ENCODE measurements at places on chromosomes 3 and 15. TPM values are rescaled to one million over a fixed set of nuclear protein-coding genes. Genes with fewer than 3 reads are reported as not detected.

IL17RE gene
- total RNA-seq, result 0.47 TPM

DNA sequence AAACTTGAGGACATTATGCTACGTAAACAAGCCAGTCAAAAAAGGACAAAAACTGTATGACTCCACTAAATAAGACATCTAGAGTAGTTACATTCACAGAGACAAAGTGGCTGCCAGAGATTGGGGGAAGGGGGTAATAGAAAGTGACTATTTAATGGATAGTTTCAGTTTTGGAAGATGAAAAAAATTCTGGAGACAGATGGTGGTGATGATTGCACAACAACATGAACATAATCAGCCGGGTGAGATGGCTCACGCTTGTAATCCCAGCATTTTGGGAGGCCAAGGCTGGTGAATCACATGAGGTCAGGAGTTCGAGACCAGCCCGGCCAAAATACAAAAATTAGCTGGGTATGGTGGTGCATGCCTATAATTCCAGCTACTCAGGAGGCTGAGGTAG lies 40.6 kb downstream of the DPP8 start:
- DNase-seq, result no peak
- H3K4me1 ChIP-seq, result no peaks in the 10 kb centered on the region
- no peak overlapping the region for H3K4me3 ChIP-seq
- H3K36me3 ChIP-seq, result peaks cover 37% of the 10 kb centered on the region
- no peak overlapping the region for H3K27ac ChIP-seq

GRCh38 chr3:110667216-110667615 lies 404.4 kb upstream of the NECTIN3 start:
- no peaks in the 10 kb centered on the region for H3K27me3 ChIP-seq
- no peaks in the 10 kb centered on the region for H3K4me1 ChIP-seq
- H3K4me3 ChIP-seq, result no peak overlapping the region
- DNase-seq, result no peak
- H3K27ac ChIP-seq, result no peak overlapping the region
- H3K36me3 ChIP-seq, result no peaks in the 10 kb centered on the region

- H3K27me3 ChIP-seq, result no peaks in the 10 kb centered on the region
- DNase-seq, result no peak
- H3K4me1 ChIP-seq, result no peaks in the 10 kb centered on the region
- H3K27ac ChIP-seq, result no peak overlapping the region
- no peaks in the 10 kb centered on the region for H3K36me3 ChIP-seq
Observed at GRCh38 chr3:160150066-160150465, 75.2 kb upstream of the C3orf80 start.

GRCh38 chr3:15535732-15536131 lies 14.2 kb upstream of the COLQ start:
- no peaks in the 10 kb centered on the region for H3K27me3 ChIP-seq
- DNase-seq, result no peak
- peaks cover 44% of the 10 kb centered on the region for H3K4me1 ChIP-seq
- no peak overlapping the region for H3K4me3 ChIP-seq

DNA sequence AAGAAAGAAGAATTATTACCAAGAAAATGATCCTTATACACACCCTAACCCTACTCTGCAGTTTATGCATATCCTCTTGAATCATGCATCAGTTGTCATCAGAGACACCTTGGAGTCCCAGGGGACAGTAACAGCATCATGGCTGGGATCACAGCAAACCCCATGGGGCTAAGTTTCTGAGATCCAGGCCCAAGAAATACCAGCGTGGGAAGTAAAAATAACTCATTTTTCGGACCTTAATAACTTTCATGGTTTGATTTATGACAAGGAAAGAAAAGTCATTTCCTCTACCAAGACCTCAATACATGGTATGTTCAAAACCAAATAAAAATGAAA lies 38.8 kb upstream of the B3GNT5 start:
- no peaks in the 10 kb centered on the region for H3K4me1 ChIP-seq
- H3K27ac ChIP-seq, result no peak overlapping the region
- H3K4me3 ChIP-seq, result no peak overlapping the region

- no peak within 1 kb of the TSS for H3K4me3 ChIP-seq
- H3K36me3 ChIP-seq, result no peaks in the 10 kb centered on the region
- H3K4me1 ChIP-seq, result no peaks in the 10 kb centered on the region
- H3K27me3 ChIP-seq, result no peaks in the 10 kb centered on the region
- DNase-seq, result no peak
Observed at GRCh38 chr3:157436583-157437291, at the start of gene PTX3. Gene PTX3, plus strand, starts transcription at chr3:157436850. Its CDS starts 84 bp downstream, at chr3:157436934.

SPTBN5 gene
- 0.39 TPM for total RNA-seq

- H3K36me3 ChIP-seq, result no peaks in the 10 kb centered on the region
- no peak for DNase-seq
- H3K27ac ChIP-seq, result no peak overlapping the region
- H3K4me3 ChIP-seq, result no peak overlapping the region
Observed at GRCh38 chr15:81254916-81255290, 58.2 kb downstream of the IL16 start.

GRCh38 chr15:51776952-51777569 lies 25.7 kb downstream of the TMOD2 start:
- DNase-seq, result peak; percentile 57
- no peaks in the 10 kb centered on the region for H3K27me3 ChIP-seq
- H3K36me3 ChIP-seq, result peaks cover 5% of the 10 kb centered on the region
- H3K4me3 ChIP-seq, result no peak overlapping the region

FGF7 gene
- total RNA-seq, result not detected

TUSC7 gene
- total RNA-seq, result not detected

DNA sequence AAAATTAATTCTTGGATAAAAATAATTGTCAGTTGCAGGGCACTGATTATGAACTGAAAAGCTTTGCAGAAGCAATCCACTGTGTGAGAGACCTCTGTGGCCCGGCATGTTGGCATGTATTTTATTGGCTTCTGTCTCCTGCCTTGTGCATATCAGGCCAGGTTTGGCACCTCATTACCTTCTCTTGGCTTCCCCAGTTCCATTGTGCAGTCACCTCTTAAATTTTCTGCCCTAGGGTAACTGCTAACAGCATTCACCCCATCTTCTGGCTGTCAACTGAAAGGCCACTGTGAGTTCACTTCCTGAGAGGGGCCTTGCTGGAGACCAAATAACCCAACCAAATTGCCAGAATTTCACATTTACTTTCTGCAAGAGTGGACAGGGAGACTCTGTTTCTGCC lies 92.7 kb upstream of the RARB start:
- no peaks in the 10 kb centered on the region for H3K36me3 ChIP-seq
- no peak overlapping the region for H3K4me3 ChIP-seq
- H3K27ac ChIP-seq, result no peak overlapping the region
- no peak for DNase-seq

COX5A gene
- total RNA-seq, result 326 TPM

DNA sequence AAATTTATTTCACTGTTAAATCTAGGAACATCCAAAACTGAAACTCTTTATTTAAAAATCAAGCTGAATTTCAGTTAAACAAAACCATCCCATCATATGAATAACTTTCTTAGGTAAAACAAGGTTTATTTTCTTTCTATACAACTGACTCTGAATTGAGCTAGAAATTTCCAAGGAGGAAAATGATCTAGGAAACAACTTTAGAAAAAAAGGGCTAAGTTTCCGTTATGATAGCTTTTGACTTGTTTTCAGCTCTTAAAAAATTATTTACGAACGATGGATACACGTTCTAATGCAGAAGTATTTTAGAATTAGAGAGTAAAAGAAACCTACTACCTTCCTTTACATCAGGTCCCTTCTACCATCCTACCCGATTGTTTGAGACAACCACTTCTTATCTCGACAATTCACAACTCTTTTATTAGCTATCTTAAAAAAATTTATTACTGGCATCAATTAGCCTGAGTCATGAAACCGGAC lies 1.8 kb upstream of the IGF1R start:
- peaks cover 10% of the 10 kb centered on the region for H3K27me3 ChIP-seq
- H3K4me3 ChIP-seq, result peak overlapping the region; percentile 56
- no peak for DNase-seq
- no peaks in the 10 kb centered on the region for H3K36me3 ChIP-seq
- H3K27ac ChIP-seq, result no peak overlapping the region

DNA sequence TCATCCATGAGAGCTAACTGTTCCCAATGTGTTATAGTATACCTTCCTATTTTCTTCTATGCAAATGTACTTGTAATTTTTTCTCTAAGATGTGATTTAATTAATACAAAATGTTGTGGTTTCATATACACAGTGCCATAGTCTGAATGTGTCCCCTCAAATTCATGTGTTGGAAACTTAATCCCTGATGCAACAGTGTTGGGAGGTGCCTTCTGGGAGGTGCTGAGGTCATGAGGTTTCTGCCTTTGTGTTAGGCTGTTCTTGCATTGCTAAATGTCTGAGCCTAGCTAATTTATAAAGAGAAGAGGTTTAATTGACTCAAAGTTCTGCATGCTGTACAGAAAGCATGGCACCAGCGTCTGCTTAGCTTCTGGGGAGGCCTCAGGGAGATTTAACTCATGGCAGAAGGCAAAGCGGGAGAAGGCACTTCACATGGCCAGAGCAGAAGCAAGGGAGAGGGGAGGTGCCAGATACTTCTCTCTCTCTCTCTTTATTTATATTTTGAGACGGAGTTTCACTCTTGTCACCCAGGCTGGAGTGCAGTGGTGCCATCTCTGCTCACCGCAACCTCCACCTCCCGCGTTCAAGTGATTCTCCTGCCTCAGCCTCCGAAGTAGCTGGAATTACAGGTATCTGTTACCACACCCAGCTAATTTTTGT lies 34.7 kb upstream of the BNIP2 start:
- H3K27ac ChIP-seq, result no peak overlapping the region
- no peak overlapping the region for H3K4me3 ChIP-seq
- H3K36me3 ChIP-seq, result no peaks in the 10 kb centered on the region
- no peak for DNase-seq
- no peaks in the 10 kb centered on the region for H3K4me1 ChIP-seq

DNA sequence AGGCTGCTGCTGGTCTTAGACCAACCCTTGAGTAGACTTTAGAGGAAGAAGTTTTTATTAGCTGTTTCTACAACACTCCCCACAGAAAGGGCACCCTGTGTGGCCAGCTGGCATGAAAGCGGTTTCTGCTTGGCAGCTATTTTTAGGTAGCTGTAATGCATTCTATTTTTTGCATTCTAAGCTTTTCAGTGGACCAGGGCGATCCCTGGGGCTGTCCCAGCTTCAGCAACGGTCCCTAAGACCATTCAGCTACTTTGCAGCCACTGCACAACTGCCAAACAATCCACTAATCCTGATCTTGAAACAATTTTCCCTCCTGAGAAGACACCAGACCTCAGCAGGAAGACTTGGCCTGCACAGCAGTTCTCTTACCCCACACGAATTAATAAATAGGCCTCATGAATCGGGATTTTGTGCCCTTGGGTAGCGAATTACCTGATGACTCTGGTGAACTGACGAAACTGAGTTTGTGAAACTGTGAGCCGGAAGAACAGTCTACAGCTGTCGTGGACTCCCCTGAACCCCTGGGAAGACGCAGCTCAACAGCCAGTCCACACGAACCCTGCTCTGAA lies 14.6 kb upstream of the TFRC start:
- H3K4me1 ChIP-seq, result peaks cover 4% of the 10 kb centered on the region
- no peaks in the 10 kb centered on the region for H3K36me3 ChIP-seq
- no peak for DNase-seq
- no peak overlapping the region for H3K4me3 ChIP-seq
- H3K27me3 ChIP-seq, result no peaks in the 10 kb centered on the region

GRCh38 chr3:107506458-107506857 lies 16.3 kb upstream of the BBX start:
- H3K36me3 ChIP-seq, result no peaks in the 10 kb centered on the region
- H3K4me1 ChIP-seq, result no peaks in the 10 kb centered on the region
- H3K27me3 ChIP-seq, result no peaks in the 10 kb centered on the region
- H3K4me3 ChIP-seq, result no peak overlapping the region

PRKCI gene
- 21.7 TPM for total RNA-seq

All from CD8-positive, alpha-beta memory T cell (primary cell).